Astrocyte (in vitro differentiated cells and primary cell): ENCODE measurements at places on chromosomes 3 and 15.

DNA sequence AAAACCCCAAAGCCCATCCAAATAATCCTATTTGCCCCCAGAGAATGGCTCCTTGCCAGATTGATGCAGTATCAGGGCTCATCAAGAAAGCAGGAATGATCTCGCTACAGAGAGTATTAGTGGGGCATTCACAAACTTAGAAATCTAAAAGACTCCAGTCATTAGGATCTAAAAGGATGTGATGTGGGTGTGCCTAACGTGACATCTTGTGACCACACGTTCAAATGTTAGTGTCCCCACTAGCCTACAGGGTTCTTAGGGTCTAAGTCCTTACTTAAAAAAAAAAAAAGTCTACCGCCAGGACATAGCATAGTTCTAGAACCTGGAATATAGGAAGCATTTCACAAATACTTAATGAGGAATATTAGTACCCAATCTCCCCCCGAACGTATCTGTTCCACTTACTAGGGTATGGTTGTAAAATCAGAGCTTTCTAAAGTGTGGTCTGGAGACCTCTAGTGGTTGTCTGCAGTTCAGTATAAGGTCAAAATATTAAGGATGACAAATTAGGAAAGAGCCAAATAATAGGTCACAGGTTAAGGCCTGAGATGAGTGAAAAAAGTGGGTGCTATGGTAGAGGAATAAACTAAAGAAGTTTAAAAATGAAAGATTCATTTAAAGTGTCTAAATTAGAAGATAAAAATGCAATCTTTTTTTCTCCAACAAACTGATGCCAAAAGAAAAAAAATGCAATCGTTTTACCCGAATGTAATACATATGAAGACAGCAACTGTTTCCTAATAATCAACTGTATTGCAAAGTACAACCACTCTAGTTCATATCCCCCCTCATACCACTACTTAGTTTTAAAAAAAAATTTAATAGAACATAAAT, 4.2 kb upstream of the CHRM5 start:
- peak; percentile 29 for DNase-seq

DNA sequence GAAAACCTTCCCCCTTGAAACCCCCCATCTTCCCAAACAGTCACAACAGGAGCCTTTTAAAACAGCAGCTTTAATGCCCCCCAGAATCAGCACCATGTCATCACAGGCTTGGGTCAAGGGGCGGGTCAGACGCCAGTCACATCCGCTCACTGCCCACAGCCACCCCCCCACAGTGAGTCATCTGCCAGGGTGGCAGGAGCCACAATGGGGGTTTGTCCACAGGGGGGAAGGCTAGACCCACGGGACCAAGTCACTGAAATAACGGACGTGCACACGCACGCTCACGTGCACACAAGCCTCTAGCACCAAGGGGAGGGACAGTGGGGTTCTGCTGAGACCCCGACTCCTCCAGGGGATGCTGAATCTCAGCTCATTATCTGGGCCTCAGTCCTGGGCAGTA, 441 bp upstream of the UCN2 start:
- peak; percentile 57 for DNase-seq

DNA sequence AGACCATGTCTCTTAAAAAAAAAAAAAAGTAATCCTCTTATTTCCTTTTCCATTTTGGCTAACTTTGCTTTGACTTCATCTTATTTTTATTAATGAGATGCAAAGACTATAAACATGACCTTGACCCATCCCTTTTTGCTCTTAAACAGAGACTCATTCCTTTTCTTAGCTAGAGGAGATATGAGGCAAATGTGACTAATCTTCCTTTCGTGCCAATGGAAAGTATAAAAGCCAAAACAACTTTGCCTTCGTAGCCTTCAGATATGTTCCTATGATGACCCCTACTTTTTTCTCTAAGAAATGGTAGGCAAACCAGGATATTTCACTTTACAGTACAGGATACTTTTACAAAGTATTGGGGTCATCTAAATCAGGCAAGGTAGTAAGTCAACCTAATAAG, 36.9 kb upstream of the GOLGB1 start:
- peak; percentile 61 for DNase-seq

- DNase-seq = no peak
Observed at GRCh38 chr15:29018120-29018805, 132.5 kb downstream of the APBA2 start.

DNA sequence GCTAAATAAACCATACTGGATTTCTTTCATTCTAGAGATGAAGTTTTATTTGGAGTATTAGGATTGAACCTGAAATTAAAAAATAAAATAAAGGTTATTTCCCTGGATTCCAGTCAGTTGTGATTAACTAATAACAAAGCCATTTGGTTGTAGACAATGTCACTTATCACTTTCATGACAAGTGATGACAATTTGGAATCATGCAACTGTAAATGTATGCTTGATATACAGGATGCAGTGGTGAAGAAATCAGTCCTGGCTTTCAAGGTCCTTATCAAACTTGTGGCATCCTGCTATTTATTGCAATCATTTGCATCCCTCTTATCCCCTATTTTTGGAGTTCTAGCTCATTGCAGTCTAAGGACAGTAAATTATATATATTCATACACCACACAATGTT, 425.2 kb downstream of the CHL1 start:
- DNase-seq = no peak

GRCh38 chr3:126667631-126668449, 12.9 kb upstream of the TXNRD3 start:
- DNase-seq = no peak

GRCh38 chr3:154842536-154842935, 237.6 kb upstream of the MME start:
- DNase-seq = no peak

DNA sequence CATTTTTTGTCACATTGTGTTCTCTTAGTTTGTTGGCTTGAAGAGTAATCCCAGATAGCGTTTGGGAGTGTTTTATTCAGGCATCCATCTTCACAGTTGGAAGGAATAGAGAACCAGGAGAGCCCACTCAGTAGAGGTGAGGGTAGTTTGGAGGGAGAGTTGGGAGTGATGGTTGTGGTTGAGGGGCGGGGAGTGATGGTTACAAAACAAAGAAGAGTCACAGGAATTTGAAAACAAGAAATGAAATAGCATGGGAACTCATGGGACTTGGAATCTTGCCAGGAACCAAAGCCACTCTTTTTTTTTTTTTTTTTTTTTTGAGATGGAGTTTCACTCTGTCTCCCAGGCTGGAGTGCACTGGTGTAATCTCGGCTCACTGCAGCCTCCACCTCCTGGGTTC, 36.3 kb downstream of the DUT start:
- DNase-seq = no peak

DNA sequence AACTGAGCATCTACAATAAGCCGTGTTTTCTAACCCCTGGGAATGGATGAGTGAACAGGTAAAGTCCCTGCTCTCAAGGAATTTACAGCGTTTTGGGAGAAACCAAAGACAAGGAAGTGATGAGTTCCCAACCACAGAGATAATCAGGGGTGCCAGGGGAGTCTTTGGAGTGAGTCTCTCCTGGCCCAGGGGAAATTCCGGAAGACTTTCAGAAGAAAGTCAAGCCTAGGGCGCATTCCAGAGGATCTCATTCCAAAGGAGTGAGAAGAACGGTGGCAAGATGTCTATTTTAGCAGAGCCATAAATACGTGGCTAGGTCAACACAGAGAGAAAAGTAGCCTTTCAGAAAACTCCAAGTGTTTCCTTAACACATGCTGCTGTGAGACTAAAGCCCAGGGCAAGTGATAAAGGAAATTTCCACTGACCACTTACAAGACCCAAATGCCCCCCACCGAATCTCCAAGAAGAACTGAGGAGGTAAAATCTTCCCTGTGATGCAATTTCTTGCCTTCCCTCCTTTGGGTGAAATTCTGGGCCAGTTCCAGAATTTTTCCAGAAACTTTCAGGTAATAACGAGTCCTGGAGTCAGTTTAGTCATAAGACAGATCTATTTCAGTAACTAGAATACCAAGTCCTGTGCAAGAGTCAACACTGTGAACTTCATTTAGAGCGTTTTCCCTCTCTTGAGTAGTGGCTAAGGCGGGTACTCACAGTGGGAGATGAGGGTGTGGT, 437.4 kb downstream of the NR2F2 start:
- DNase-seq = no peak
